ENCODE measurements at places on chromosomes 2 and 18.

GRCh38 chr2:136116151-136116812, 1.7 kb downstream of the CXCR4 start:
- peak; percentile 22 for DNase-seq

DNA sequence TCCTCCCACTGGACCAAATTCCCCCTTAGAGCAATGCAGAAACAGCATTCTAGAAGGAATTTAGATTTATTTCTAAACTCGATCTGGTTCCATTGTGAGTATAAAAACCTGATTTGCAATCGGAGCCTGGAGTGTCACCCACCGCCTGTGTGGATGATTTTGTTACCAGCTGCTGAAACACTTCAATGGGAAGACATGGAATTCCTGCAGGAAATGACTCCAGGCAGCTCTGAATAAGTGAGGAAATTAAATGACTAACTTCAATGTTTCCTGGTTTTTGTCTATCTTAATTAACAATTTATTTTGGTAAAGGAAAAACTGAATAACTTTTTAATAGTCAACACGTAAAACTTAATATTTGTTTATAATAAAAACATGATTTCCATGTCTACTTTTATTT, 19.3 kb downstream of the CTAGE1 start:
- DNase-seq = peak; percentile 12

DNA sequence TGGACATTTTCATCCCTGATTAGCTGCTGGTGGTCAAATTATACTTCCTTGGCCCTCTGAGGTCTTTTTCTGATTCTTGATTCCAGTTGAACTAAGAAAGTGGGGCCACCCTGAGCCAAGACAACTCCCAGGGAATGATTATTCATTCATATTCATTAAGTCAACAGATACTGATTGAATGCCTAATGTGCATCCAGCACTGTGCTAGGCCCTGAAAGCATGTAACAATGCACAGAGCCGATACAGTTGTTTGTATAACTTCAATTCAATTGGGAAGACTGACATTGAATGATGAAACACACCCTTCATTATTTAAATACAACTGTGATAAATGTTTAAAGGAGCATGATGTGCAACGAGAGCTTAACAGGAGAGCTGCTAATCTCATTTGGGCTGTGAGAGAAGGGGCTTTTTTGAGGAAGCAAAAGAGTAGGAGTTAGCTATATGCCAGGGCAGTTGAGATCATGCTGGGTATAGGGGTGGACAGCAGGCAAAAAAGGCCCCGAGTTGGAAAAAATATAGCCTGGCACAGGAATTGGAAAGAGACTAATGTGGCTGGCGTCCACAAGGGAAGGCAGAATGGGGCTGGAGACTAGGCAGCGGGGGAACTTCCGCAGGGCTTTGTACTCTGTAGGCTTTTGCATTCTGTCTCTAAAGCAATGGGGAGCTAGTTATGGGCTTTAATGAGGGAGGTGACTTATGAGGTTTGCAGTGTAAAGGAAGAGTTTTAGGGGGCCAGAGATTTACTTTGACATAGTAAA, 57.2 kb upstream of the ACVR1 start:
- DNase-seq = no peak

- DNase-seq = no peak
Measured at GRCh38 chr18:47987388-47987699, 56.9 kb upstream of the SMAD2 start.

GRCh38 chr18:71045331-71046065, 756.7 kb downstream of the SOCS6 start:
- DNase-seq = peak; percentile 55

All from cardiac fibroblast (primary cell).